C1 segment of cervical spinal cord (tissue), 14 donors: ENCODE measurements at places on chromosomes 11 and 22.

- DNase-seq: no peak
Observed at GRCh38 chr11:23405350-23405937, 545.2 kb upstream of the CCDC179 start.

- no peak for DNase-seq
Observed at GRCh38 chr11:10030122-10030490, 263.9 kb downstream of the SBF2 start.

DNA sequence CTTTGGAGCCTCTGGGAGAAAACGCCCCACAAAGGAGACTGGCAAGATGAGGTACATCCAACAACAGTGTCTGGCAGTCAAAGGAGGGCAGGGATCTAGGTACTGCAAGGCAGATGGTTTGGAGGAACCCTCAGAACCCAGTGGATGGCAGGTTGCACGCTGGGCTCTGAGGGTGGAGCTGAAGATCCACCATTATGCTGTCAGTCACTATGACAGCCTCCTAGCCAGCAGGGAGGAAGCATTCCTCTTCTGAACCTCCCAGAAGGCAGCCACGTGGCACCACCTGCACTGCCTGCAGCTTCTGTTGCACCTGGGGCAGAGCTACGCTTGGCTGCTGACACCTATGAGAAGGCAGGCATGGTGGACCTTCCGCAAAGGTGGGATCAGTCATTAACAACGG is 40.2 kb downstream of the HTR3A start:
- no peak for DNase-seq

DNA sequence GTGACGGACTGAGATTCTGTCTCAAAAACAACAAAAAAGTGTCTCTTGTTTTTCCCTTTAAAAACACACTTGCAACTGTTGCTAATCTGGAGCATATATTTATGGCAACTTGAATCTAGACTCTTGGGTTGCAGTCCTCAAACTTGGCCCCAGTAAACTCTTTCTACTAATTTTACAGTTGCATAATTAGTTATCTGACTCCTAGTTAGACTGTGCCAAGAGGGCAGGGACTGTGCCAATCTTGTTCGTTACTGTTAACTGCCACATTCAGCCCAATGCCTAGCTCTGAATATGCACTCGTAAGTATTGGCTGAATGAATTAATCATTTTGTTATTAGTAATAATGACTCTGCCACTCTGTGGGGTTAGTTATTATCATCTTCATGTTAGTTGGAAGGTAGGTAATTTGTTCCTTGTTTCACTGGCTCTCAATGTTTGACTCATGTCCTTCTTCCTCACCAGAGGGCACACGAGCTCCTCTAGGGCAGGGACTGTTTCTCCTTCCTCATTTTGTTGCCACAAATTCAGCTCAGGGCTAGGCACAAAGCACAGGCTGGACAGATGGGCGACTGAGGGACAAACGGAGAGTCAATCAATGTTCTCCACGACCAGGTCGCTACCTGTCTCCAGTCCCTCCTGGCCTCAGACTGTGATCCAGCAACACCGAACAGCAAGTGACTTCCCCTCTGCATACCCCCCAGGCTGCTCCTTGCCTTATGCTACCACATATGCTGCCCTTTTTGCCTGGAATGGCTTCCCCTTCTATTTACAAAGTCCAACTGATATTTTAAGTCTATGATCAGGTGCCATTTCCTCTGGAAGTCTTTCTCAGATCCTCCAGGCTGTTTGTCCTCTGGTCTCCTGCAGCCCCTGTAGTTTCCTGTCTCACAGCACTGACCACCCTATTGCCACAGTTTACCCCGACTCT is 9.0 kb downstream of the CLPB start:
- DNase-seq: no peak

DNA sequence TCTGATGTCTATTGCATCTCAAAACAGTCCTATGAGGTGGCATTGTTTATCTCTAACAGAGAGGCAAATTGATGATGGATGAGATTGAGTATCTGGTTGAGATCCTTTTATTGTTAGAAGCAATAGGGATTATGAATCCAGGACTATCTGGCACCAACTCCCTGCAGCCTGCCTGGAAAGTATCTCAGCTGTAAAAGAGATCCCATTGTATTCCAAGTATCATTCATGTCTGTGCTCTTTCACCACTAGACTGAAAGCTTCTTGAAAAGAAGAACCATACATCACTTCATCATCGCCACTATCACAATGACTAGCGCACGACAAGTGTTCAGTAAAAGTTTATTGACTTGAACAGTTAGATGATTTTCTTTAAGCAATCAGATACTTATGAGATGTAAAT is 41.9 kb upstream of the PCF11 start:
- DNase-seq: no peak
